ENCODE measurements at places on chromosomes 12 and 14.

DNA sequence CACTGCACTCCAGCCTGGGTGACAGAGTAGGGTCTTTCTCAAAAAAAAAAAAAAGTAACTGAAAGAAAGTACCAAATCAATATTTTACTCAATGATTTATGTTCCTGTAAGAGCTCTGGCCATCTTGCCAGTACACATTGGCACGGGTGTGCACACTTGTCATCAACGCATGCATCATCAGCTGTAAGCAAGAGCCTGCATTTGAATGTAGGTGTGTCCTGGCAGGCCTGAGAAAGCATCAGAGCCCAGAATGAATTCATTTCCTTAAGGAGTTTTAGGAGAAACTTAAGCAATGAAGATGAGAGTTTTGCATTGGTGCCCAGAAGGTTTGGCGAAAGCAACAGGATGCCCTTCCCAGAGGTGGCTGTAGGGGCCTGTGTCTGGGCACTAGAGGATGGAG is 88.5 kb upstream of the FZD10 start:
- no peak for DNase-seq

DNA sequence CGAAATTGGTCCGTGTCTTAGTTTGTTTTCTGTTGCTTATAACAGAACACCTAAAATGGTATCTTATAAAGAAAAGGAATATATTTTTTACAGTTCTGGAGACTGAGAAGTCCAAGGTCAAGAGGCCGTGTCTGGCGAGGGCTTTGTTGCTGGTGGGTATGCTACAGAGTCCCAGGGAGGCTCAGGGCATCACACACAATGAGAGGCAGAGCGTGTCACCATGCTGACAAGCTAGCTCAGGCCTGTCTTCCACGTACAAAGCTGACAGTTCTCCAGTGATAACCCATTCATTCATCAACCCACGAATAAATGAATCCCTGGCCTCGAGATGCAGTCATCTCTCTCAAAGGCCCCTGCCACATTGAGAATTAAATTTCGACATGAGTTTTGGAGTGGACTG is 56.7 kb upstream of the AEBP2 start:
- DNase-seq: no peak

- no peak for DNase-seq
Measured at GRCh38 chr14:95162641-95163040, 5.3 kb upstream of the DICER1 start.

DNA sequence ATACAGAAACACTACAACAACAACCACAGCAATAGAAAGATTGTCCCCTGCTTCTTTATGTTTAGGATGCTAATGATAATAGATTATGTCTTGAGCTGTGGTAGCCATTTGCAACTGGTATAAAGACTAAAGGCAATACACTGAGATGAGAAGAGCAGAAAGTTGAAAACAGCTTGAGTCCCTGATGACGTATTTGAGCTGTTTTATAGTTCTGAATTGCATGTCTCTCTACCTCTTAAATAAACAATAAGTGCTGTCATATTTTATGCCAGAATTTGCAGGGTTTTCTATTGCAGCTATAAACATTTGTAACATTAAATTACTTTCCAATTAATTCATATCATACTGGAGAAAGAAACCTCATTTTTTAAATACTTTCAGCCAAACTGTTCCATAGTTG is 1242.0 kb downstream of the LRFN5 start:
- DNase-seq: no peak

DNA sequence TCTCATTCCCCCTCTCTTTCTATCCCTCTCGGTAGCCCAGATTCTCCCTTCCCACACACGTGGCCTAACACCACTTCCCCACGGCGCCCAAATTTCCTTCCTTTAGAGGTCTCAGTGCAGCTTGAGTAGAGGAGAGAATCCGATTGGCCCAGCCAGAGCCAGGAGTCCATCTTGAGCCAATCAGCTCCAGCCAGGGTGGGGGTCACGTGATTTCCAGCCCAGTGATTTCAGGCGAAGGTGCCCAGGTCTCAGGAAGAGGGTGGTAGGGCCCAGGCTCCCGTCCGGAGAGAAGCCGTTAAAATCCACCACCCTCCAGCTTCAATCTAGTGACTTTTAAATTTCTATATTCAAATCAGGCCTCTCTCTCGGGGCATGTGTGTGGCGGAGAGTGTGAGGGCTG is 45.2 kb upstream of the MYL2 start:
- no peak for DNase-seq

DNA sequence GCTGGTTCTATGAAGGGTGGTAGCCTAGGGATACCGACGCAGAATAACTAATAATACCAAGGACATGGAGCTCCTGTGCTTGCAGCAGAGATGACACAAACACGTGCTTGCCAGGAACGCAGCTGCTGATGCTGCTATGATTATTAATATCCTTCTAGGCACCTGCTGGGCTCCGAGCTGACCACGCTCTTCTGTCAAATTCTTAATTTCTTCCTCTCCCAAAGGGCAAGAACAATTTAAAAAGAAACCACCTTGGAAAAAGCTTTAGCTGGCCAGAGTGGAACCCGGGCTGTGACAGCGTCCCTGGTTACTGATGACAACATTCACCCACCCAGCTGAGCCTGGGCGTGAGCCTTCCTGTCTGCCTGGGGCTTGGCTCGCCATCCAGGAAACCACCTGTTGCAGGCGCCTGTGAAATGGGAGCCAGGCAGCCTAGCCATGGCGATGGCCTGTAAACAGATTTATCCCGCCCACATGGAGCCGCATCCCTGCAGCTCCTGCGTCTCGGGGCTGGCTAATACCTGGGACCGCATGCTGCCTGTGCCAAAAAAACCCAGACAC is 28.8 kb downstream of the CLMN start:
- peak; percentile 30 for DNase-seq

DNA sequence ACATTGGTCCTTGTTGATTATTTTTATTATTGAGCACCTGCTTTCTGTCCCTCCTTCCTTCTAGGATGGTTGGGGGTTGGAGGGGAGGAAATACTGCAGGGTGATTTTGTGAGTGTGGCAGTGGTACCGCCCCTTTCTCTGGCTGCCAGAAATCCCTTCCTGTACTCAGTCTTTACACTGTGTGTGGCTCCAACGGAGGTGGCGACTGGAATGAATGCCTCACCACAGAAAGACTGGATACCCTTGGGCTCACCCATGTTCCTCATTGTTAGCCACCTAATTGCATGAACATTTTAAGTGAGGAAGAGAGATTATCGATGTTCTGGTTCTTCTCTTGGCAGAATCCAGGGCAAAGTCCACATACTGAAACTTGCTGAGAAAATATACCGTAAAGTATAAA is 272.0 kb upstream of the E2F7 start:
- no peak for DNase-seq
